ENCODE measurements at places on chromosomes 2 and 18.

DNA sequence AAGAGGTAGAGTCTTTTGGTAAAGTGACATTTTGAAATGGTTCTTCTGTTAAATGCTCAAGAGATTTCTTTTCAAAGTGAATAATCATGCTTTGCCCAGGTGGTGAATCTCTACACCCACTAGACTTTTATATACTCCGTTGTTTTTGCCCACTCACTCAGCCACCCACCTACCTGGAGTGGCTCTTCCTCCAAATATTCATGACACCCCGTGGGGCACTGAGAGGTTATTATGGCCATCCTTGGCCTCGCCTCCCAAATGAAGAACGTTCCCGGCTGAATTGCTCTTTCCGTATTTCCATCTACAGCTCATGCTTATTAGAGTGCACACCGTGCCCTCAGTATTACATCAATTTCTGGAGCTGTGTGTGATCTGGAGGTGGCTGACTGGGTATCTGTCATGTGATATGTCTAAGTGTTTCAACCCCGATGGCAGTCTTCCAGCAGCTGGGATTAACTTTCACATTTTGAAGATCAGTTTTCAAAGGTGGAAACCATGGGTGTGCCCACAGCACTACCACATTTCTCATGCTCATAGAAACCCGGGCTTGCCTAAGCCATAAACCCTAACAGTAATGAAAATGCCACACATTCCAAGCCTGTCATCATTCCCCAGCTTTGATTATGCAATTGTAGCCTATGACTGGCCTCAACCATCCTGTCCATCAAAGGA lies 406.6 kb upstream of the MMADHC start:
- DNase-seq, result no peak

DNA sequence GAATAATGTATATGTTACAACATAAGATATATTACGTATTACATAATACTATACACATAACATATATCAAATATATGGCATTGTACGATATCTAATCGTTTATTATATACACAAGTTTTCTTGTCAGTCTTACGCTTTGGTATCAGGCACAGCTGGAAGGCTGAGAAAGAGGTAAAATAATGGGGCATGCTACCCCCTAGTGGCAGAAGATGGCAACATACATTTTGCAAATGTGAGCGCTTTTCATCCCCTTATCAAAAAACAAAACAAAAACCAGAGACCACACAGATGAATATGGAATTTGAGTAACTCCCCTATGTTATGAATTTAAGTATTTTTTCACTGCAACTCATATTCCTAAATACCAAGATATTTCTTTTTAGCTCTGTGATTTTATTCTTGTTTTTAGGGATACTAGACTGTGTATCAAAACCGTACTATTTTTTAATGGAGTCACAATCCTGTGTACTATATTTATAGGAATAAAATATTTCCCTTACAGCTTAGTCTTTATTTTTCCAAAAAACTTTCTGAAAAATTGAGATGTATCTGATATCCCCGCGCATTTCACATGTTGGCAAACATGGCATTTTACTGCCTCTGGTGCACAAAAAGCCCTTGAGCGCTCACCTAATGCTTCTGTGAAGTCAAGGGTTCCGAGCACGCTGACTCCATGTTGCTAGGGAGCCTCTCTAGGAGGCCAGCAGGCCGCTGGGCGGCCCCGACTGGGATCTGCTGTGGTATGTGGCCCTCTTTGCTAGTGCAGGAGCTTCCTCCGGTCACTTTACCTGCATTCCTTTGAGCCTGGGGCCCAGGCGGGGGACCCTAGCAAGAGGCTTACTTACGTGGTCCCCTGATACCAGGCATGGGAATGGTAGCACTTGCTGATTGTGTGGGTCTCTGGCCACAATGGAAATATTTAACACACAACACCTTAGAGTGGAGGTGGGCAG lies 62.5 kb downstream of the SLC4A3 start:
- DNase-seq, result no peak

- DNase-seq, result no peak
Measured at GRCh38 chr2:69437751-69438154, 518 bp upstream of the NFU1 start.

DNA sequence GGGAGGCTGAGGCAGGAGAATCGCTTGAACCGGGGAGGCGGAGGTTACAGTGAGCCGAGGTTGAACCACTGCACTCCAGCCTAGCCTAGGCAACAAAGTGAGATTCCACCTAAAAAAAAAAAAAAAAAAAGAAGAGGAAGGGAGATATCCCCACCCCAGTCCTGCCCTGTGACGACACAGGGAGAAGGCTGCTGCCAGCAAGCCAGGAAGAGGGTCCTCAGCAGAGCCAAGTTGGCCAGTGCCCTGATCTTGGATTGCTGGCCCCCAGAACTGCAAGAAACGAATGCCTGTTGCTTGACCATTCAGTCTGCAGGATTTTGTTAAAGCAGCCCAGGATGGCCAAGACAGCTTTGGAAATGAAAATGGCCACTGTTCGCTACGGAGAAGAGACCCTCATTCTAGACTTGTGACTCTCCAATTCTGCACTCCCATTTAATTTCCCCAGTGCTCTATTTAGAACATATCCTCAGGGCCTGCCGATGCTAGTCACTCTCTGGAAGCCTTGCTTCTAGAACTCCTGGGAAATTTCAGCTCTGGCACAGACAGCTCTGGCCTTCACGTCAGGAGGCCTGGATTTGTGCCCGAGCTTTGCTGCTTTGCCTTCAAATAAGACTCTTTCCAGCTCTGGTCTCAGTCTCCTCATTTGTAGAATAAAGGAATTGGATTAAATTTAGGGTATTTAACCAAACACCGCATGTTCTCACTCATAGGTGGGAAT lies 15.7 kb upstream of the AMMECR1L start:
- no peak for DNase-seq

GRCh38 chr2:145587922-145588321 lies 1068.0 kb upstream of the ZEB2 start:
- no peak for DNase-seq

DNA sequence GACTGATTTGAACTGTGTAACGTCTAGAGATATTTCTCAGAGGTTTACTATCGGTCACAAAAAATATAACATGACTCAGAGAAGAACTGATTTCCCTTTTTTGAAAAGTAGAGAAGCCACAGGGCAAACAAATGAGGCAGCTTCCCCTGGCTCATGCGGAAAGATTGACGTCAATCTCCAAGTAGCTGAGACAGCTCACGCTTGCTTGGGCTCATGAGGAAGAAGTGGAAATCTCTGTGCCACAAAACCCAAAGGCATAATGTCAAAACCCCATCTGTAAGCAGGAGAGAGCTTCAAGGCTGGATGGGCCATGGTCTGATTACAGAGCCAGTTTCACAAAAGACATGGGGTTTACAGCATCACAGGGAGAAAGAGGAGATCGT lies 188.1 kb downstream of the ARL4C start:
- DNase-seq, result peak; percentile 35

DNA sequence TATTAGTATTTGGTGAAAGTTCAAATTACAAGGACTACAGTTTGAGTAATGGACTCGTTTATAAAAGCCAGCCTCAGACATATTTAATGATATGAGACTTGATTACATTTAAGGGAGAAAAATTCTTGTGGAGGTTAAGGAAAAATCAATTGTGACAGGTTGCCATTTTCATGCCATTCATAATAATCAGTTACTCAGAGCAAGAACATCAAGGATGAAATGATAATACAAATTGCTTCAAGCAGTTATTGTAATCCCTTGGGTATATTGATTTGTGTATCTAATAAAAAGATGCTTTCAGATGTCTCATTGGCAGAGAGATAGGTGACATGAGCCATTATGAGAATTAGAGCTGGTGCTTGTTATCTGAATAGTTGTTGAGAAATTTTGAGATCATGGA lies 153.6 kb downstream of the ATP9B start:
- DNase-seq, result no peak

GRCh38 chr2:186575302-186575701 lies 14.6 kb upstream of the ITGAV start:
- DNase-seq, result no peak

DNA sequence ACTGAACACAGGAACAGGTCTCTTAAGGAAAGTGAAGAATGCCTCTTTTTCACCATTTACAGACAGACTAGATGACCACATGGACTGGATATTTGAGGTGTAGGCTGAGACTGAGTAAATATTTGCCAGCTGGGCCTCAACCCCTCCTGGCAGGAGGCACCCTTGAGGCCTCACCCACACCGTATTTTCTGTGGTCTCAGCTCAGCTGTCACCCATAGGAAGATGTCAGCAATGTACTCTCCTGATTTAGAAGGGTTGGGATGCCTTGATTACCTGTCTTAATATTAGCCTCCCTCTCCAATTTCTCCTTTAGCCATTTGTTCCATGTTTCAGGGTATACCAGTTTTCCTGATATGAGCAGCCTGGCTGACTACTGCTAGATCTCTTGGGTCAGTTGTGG lies 20.3 kb downstream of the ADCYAP1 start:
- DNase-seq, result no peak

DNA sequence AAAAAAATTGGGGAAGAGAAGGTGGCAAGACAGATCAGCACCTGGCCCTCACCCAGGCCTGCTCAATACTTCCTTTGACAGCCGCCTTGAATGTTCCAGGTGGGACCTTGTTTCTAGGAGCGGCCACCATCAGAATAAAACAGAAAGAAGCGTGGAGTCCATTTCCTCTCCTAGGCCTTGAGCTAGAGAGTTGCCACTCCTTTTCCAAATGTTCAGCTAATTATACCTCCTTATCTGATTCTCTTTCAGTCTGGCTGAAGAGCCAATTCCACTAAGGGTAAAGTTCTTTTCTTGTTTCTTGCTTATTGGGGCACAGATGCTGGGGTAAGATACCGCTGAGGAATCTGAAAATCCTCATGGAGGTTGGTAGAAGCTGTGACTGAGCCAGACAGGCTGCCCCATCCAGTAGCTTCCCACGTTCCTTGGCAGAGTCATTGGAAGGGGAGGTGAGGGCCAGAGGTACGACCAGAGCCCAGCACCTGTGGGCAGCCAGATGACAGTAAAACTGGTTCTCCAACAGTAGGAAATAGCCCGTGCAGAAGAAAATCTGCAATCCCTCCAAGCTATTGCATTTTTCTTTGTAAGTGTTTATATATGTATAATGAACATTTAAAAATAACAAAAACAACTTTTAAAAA lies 51.5 kb downstream of the PLB1 start:
- no peak for DNase-seq

DNA sequence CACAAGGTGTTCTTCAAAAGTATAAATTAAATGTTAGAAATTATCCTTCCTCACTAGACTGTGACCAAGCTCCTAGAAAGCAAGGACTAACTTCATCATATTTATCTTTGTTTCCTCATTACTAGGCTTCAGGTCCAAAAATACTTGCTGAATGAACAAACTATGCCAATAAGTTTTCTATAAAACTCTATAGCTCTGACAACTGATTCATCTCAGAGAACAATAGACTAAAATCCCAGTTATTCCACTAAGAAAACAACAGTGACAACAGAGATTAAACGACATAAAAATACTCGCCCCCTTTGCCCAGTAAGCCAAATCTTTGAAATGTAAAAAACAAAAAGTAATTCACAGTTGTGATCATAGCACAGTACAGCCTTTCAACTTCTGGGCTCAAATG lies 13.6 kb downstream of the TLK1 start:
- DNase-seq, result no peak

DNA sequence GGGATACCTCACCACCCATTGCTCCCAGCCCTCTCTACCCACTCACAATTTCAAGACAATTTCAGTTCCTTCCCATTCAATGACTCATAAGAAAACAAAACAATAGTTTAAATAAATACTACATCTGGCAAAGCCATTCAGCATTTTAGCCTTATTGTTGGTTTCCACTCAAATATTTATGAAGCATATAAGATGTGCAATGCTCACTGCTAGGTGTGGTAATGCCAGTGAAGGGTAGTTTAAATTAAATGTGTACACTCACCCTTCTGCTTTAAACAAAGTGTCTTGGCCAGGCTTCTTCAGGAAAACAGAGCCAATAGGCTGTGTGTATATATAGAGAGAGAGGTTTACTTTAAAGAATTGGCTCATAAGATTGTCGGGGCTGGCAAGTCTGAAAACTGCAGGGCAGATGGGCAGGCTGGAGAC lies 37.0 kb downstream of the INO80C start:
- DNase-seq, result no peak

- no peak for DNase-seq
Measured at GRCh38 chr2:14303366-14304115, 329.0 kb upstream of the LRATD1 start.

- no peak for DNase-seq
Measured at GRCh38 chr2:200310545-200310971, 4.1 kb downstream of the SPATS2L start.

GRCh38 chr2:65918760-65919187 lies 486.4 kb upstream of the SPRED2 start:
- no peak for DNase-seq

- no peak for DNase-seq
Measured at GRCh38 chr2:237431372-237431771, 17.4 kb upstream of the COL6A3 start.

DNA sequence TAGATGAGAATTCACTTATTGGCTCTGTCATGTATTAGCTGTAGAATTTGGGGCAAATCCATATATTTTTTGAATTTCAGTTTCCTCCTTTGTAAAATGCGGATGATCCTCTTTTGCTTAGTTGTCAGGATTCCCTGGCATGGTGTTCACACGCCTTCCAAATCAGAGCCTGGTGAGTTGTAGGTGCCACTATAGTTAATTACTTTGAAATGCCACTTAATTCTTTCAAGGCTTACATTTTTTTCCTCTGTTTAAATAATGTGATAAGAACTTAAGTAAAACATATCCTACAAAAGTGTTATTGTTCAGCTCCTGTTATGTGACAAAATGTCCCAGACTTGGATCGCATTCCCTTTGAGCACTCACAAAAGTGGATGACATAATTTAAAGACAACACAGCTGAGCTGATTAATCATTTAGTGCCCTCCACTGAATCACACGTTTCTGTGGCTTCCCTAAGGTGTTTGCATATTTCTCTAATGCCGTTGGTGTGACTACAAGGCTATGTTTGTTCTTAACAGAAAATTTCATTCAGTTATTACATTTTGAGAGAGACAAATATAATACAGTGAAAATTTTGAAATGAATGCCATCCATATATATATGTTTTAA lies 471.2 kb upstream of the CHST9 start:
- DNase-seq, result no peak

- no peak for DNase-seq
Measured at GRCh38 chr2:18272148-18272494, 288.3 kb downstream of the RDH14 start.

- DNase-seq, result no peak
Measured at GRCh38 chr2:95325026-95325425, 27.9 kb downstream of the KCNIP3 start.

GRCh38 chr2:225002039-225002655 lies 40.1 kb downstream of the DOCK10 start:
- DNase-seq, result peak; percentile 58
